Activated CD4-positive, alpha-beta memory T cell treated with anti-CD3 and anti-CD28 coated beads, Interleukin-2, amount 10 ng/mL, durations not matched to agents 7 days and 5 days (primary cell): ENCODE measurements at places on chromosomes 2 and 18. TPM values are rescaled to one million over a fixed set of nuclear protein-coding genes. Genes with fewer than 3 reads are reported as not detected.

- no peaks in the 10 kb centered on the region for H3K36me3 ChIP-seq
- DNase-seq, result no peak
- no peaks in the 10 kb centered on the region for H3K4me1 ChIP-seq
These were observed 167.4 kb downstream of the SPAG16 start for GRCh38 chr2:213451542-213452239.

GRCh38 chr18:2912357-2913299 lies 65.8 kb downstream of the EMILIN2 start:
- H3K36me3 ChIP-seq, result peaks cover 80% of the 10 kb centered on the region
- no peaks in the 10 kb centered on the region for H3K27me3 ChIP-seq
- no peak overlapping the region for H3K4me3 ChIP-seq

The TUBA3E gene
- not detected for total RNA-seq

DNA sequence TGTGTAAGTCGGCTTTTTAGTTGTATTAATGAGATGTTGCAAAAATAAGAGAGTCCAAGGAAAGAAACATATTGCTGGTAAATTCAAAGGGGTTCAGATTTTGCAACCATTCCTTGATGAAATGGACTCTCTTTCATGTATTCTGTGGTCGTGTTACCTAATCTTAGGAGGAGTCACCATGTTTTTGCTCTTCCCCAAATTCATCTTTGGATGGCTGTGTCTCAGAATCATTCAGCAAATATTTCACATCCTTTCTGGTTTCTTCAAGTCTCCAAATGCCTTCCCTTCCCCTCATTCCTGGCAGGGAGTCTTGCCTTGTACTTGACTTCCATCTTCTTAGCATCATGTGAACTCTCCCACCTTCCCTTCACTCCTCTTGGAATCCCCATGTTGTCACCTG lies 66.1 kb downstream of the PTPRM start:
- no peaks in the 10 kb centered on the region for H3K27me3 ChIP-seq
- H3K27ac ChIP-seq, result no peak overlapping the region
- DNase-seq, result no peak

DNA sequence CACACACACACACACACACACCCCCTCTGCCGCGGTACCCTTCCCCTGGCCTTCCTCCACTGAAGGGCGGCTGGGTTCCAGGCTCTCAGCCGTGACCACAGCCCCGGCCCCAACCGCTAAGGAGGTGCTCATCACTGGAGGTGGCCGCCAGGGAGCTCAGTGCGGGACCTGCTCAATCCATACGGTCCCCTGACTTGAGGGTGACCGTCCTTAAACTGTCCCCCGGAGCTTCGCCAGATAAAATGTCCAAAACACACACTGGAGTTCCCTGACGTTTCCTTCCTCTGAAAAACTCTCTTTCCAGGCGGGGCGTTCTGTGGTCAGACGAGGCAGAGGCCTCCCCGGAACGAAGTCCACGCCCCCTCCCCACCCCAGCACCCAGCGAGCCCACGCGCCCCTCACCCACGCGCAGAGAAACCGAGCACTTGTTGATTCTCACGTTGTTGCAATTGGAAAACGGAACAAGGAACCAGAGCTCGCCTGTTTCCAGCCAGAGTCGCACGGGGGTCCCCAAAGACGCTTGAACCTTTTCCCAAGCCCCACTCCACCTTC lies 1.4 kb downstream of the MBP start:
- H3K36me3 ChIP-seq, result peaks cover 48% of the 10 kb centered on the region
- peaks cover 75% of the 10 kb centered on the region for H3K4me1 ChIP-seq
- DNase-seq, result peak; percentile 56
- H3K27ac ChIP-seq, result peak overlapping the region; percentile 88
- H3K4me3 ChIP-seq, result peak overlapping the region; percentile 96

DNA sequence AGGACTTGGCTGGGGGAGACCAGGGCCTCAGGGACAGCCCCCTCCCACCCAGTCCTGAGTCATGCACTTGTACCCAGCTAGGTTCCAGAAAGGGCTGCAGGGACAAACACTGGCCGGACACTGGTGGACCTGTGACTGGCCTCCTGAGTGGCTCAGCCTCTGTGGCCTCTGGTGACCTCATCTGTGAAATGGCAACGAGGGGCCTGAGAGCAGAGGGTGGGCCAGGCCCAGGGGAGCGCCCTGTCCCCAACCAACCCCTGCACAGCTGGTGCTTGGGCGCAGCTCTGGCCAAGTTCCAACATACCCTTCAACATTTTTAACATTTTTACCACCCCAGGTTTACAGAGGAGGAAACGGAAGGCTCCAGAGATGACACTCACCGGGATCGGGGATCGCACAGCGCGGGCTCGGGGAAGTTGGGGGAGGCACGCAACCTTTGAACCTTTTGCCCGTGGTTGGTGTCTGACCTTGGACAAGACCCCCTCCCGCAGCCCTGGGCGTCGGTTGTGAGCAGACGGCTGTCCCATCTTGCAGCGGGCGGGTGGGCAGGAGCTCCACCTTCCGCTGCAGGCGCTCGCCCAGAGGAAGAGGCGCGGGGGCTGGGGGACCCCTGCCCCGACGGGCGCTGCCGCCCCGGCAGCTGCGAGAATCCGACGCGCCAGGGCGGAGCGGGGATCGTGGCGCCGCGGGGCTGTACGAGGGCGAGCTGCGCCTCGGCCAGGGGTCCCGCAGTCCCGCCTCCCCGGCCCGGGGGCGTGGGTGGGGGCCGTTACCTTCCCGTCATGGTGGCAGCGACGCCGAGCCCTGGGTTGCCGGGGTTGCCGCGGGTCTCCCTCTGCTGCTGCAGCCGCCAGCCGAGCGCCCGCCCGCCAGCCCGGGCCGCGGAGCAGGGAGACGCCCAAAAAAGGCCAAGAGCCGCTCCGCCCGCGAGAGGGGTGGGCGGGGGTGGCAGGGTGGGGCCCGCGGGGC lies 805 bp downstream of the LIMS2 start:
- H3K27ac ChIP-seq, result no peak overlapping the region
- no peaks in the 10 kb centered on the region for H3K36me3 ChIP-seq
- peaks cover 70% of the 10 kb centered on the region for H3K27me3 ChIP-seq
- H3K4me1 ChIP-seq, result peaks cover 9% of the 10 kb centered on the region
- peak overlapping the region; percentile 37 for H3K4me3 ChIP-seq
- no peak for DNase-seq

DNA sequence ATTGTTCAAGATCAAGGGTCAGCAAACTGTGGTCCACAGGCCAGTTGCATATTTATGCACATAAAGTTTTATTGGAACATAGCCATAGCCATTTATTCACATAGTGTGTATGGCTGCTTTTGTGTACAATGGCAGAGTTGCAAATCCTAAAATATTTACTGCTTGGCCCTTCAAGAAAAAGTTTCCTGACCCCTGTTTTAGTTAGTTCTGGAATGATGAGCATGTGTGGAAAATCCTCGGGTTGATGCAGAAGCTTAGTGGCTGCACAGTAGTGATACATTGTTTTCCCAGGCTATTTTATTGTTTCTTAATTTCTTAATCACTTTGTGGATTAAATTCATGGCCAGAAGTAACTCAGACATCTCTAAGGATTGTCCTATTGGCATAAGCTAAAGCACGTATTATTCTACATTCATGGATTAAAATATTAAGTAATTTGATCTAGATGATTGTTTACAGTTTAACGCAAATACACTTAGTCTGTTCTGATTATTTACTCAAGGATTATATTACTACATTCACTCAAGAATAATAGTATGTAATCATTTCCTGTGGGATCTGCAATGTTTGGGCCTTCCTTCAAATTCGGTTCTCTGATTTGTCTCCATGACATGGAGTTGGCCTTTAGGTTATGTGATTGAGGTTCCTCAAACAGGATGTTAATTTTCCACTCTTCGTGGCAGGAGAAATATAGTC lies 165.5 kb downstream of the TMEM247 start:
- no peak overlapping the region for H3K4me3 ChIP-seq
- no peak overlapping the region for H3K27ac ChIP-seq
- peaks cover 4% of the 10 kb centered on the region for H3K27me3 ChIP-seq
- DNase-seq, result no peak
- H3K36me3 ChIP-seq, result peaks cover 16% of the 10 kb centered on the region

DNA sequence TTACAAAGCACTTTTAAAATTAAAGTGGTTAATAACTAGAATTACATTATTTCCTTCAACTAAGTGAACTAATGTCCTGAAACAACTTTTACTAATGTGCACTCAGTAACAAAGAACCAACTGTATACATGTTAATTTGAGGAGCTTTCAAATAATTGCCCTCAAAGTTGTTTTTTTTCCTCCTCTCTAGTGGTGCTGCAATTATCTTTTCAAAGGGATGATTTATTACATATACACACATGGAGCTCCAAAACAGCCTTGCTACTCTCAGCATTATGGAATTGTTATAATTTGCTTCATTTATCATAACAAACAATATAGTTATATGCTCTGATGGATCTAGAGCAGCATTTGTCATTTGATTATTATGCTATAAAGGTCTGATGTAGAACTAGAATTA lies 246.3 kb upstream of the RASGRP3 start:
- H3K4me3 ChIP-seq, result no peak overlapping the region
- no peak for DNase-seq
- no peak overlapping the region for H3K27ac ChIP-seq
- H3K27me3 ChIP-seq, result peaks cover 12% of the 10 kb centered on the region
